Smooth muscle cell of trachea (primary cell): ENCODE measurements at places on chromosomes 12 and 14. TPM values are rescaled to one million over a fixed set of nuclear protein-coding genes. Genes with fewer than 3 reads are reported as not detected.

The MRPL42 gene
- total RNA-seq = 53.1 and 76.8 TPM in 2 replicates

The GRIP1 gene
- total RNA-seq = 0.73 TPM in 1 of 2 replicates, not detected in the other

The CCDC197 gene
- not detected in 2 replicates for total RNA-seq

The AMDHD1 gene
- 0.29 and 0.33 TPM in 2 replicates for total RNA-seq

The FOXA1 gene
- 0.15 TPM in 1 of 2 replicates, not detected in the other for total RNA-seq

The TAS2R9 gene
- total RNA-seq = not detected in 2 replicates

The KRT72 gene
- not detected in 2 replicates for total RNA-seq

The KLRD1 gene
- total RNA-seq = 0.15 and 0.66 TPM in 2 replicates

The PLEKHD1 gene
- under 0.01 TPM in 2 replicates for total RNA-seq

The MIP gene
- not detected in 2 replicates for total RNA-seq

The WIF1 gene
- 0.15 and 0.66 TPM in 2 replicates for total RNA-seq

The SELPLG gene
- 1.2 and 4.1 TPM in 2 replicates for total RNA-seq

The PITPNM2 gene
- total RNA-seq = 16.3 and 16.5 TPM in 2 replicates

The TESPA1 gene
- total RNA-seq = not detected in 2 replicates

The SPRYD3 gene
- total RNA-seq = 20.2 and 28.4 TPM in 2 replicates

The OR4Q2 gene
- not detected in 2 replicates for total RNA-seq

The HHIPL1 gene
- total RNA-seq = 9.3 and 20.7 TPM in 2 replicates

The ACAD10 gene
- total RNA-seq = 30.4 and 35.2 TPM in 2 replicates

The GNPTAB gene
- 26.3 and 47.0 TPM in 2 replicates for total RNA-seq
